Stimulated activated CD4-positive, alpha-beta T cell treated with anti-CD3 and anti-CD28 coated beads, Interleukin-2, amount 100 ng/mL, for 24 hours (primary cell): ENCODE measurements at places on chromosomes 5 and 9.

DNA sequence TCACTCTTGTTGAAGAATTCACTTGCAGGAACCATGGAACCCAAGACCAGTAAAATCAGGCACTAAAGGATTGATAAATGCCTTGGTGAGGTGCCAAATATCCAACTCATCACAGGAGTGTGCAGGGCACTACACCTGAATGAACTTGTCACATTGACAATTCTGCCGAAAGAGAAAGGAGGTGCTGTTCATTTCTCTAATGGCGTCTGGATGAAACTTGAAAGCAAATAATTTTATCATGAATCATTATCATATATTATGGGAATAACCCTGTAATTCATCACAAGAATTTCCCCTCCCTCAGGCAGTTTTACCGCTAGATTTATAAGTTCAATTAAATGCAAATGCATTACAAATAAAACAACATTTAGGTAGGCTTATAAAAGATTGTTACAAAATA is 360.0 kb downstream of the GLIS3 start:
- DNase-seq, result no peak

DNA sequence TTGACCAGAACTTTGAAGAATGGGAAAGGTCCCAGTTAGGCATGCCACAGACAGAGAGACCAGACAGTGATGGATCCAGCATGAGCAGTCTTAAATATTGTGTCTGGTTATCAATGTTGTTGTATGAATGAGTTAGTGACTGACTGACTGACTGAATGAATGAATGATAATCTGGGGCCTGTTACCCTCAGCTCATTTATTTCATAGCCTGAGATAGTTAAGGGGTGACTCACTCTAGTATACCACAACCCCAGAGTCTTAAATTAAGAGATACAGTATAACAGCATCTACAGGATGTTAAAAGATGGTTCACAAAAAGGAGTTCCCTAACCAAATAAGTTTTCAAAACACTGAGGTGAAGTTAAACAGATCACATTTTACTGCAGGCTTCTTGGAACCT is 133.5 kb downstream of the SGCD start:
- DNase-seq, result no peak

- no peak for DNase-seq
These were observed 15.1 kb downstream of the TIMD4 start for GRCh38 chr5:156947925-156948324.

GRCh38 chr9:123389070-123389469 is 33.1 kb downstream of the CRB2 start:
- no peak for DNase-seq

GRCh38 chr5:115469904-115470516 is 74.6 kb downstream of the FEM1C start:
- DNase-seq, result no peak

- no peak for DNase-seq
These were observed 114.1 kb downstream of the DAPK1 start for GRCh38 chr9:87611776-87612175.

DNA sequence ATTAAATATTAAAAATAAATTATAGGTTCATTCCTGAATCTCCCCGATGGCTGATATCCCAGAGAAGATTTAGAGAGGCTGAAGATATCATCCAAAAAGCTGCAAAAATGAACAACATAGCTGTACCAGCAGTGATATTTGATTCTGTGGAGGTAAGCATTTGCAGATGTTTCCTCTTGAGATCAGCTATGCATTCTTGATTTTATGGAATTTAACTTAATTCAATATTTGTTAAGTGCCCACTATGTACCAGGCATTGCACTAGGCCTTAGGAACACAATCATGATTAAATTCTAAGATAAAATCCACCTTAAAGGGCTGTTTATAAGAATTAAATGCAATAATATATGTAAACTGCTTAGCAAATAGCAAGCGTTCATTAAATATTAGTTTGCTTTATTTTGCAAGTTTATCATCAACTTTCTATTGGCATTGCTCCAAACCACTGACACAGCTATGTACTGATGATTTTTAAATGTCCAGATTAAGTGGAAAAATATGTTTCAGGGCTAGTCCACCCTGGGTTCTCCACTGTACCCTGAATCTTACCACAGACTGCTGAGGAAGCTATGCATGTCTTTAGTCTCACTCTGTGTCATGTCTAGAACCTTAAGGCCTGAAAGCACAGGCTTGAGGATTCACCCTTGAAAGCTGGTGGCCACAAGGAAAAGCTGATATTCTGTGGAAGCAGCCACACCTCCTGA is 33.2 kb downstream of the SLC22A4 start:
- DNase-seq, result no peak

DNA sequence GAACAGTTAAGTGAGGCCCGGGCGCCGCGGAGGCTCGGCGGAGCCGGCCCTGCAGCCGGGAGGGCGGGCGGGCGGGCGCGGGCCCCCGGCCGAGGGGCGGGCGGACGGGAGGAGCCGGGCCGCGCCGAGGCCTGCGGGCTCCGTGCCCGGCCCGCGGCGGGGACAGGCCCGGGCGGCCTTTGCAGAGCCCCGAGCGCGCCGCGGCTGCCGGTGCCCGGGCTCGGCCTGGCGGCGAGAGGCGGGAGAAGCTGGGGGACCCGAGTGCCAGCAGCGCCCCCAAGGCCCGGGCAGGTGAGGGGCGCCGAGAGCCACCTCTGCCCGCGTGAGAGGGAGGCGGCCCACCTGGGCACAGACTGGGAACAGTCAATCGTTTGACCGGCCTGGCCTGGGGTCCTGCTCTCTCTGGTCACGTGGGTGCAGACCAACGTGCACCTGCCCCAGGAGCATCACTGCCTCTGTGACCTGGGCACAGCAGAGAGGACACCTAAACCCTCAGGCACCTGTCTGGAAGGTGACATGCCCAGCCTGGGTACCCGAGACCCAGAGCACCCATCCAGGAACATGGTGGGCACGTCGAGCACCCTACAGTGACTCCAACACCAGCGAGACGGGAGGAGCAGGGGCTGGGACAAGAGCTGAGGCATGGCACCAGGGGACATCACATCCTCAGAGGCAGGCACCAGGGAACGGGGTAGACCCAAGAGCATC is 531 bp downstream of the MVB12B start:
- peak; percentile 23 for DNase-seq

GRCh38 chr9:136563646-136564325 is 17.9 kb upstream of the NOTCH1 start:
- no peak for DNase-seq

GRCh38 chr5:14675865-14676300 is 11.4 kb downstream of the OTULIN start:
- DNase-seq, result no peak

DNA sequence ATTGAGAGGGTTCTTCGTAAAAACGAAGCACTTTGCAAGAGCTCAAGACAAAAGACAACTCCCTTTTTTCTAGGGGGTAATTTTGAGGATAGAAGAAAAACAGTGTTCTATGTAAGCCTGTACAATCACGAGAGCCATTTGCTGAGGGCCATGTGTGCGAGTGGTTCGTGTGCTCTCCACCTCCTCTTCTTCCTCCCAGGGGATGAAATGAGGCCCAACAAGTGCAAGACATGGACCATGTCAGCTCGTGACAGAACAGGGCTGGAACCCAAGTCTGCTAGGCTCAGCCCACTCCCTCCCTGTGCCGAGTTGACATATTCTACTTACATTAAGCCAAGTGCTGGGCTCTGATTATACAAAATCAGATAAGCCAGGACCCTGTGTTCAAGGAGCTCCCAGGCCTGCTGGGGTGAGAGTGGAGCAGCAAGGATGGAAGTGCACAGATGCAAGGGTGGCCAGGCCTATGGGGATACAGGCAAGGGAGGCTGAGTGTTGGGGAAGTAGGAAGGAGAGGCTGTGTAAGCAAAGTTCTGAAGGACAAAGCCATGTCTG is 97.9 kb upstream of the MSX2 start:
- DNase-seq, result no peak

- DNase-seq, result no peak
These were observed 2.6 kb upstream of the UBE2QL1 start for GRCh38 chr5:6446042-6446441.

DNA sequence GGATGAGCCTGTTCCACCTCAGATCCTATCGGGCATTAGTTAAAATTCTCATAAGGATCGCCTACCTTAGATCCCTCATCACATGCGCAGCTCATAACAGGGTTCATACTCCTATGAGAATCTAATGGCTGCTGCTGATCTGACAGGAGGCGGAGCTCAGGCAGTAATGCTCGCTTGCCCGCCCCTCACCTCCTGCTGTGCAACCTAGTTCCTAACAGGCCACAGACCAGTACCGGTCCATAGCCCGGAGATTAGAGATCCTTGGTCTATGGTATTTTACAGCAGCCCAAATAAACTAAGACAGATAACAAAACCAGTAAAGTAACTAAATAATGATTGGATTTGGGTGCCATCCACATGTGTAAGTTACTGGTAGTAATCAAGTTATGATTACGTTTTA is 17.5 kb downstream of the GOLPH3 start:
- no peak for DNase-seq

DNA sequence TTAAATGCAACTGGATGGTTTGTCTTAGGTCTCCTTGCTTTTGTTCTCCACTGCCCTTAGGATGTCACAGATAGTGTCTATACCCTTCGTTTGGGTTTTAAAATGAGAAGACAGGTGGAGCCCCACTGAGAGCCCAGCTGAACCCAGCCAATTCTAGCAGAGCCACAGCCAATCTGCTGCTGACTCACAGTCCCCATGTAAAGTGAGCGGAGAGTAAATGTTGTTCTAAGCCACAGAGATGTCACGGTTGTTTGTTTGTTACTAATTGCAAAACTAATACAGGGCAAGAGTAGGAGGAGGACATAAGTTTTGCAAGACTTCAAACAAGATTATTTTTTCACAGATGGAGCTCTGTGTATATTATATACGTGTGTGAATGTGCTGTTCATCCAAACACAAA is 50.5 kb upstream of the AGXT2 start:
- no peak for DNase-seq

DNA sequence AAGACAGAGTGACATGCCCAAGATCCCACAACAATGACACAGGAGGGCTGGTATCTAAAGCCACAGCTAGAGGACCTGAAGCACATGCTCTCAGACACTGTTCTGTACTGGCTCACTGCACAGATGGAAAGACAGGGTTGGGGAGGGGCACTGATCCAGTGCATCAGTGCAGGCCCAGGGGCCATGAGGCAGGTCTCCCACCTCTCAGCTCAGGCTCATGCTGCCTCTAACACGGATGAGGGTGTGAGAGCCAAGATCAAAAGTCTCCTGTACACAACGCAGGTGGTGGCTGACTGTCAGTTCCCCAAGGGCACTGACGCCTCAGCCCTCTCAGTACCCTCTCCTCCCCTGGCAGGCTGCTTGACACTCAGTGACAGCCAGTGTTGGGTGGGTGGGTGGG is 10.9 kb downstream of the RAPGEF1 start:
- peak; percentile 58 for DNase-seq

DNA sequence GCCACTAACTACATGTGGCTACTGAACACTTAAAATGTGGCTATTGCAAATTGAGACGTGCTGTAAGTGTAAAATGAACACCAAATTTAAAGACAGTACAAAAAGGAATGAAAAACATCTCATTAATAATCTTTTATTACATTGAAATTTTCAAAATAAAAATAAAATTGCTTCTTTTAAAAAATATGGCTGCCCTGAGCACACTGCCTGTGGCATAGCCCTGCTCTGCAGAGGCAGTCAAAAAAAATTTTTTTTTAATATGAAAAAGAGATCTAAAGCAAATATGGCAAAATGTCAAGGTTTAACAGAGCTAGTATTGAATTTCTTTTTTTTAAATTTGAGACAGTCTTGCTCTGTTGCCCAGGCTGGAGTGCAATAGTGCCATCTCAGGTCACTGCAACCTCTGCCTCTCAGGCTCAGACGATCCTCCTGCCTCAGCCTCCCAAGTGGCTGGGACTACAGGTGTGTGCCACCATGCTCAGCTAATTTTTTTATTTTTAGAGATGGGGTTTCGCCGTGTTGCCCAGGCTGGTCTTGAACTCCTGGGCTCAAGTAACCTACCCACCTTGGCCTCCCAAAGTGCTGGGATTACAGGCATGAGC is 25.6 kb downstream of the CARNMT1 start:
- DNase-seq, result no peak

DNA sequence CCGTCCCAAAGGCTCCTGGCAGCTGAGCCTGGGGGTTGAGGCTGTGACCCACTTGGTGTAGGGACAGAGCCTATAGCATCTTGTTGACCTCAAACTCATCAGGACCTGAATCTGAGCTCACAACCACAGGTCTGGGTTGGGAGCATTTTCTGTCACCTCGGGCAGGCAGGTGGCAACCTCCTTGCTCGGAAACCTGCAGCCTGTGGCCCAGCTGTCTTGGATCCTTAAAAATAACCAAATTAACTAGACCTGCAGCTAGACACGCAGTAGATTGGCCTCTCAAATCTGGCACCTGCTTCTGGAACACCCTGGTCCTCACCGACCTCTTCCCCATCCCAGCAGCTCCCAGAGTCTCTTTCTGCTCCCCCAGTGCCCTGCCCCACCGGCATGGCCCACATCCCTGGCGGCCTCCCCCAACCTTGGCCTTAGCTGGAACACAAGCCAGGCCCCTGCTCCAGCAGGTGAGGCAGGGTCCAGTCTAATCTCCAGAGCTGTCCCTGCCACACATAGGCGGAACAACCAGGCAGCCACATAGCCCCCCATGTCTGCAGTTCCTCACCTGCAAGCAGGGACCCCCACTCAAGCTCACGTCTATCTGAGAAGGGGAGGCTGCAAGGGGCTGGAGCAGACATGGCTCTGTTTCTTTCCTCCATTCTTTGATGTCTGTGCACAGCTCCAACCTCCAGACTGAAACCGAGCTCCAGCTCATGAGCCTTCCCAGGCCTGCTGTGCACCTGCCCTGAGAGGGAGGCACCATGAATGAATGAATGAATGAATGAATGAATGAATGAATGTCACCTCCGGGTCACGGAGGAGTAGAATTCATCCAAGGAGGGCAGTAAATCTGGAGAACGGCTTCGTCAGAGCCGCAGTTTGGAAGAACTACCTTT is 28.3 kb downstream of the PAEP start:
- DNase-seq, result no peak

DNA sequence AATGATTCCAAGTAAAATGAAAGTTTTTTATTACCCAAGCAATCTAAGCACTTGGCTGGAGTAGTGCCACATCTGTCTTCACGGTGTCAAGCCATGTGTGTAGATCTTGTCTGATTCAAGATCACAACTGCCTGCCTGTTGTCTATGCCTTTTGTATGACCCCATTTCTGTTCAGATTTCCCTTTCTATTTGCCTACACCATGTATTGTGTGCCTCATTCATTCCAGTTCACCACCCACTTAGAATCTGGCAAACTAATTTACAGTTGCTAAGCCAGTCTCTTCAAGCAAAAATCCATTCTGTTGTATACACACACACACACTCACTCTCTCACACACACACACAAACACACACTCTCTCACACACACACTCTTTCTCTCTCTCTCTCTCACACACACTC is 33.7 kb downstream of the GLDC start:
- DNase-seq, result no peak

- DNase-seq, result peak; percentile 72
These were observed 19.9 kb downstream of the SEMA4D start for GRCh38 chr9:89477811-89478630.

- no peak for DNase-seq
These were observed 121.1 kb upstream of the SLIT3 start for GRCh38 chr5:169422087-169422486.
